ENCODE measurements at places on chromosomes 5 and 9. TPM values are rescaled to one million over a fixed set of nuclear protein-coding genes. Genes with fewer than 3 reads are reported as not detected.

IRX1 gene
- total RNA-seq: 0.16 TPM

SH3PXD2B gene
- total RNA-seq: 5.2 TPM

DNA sequence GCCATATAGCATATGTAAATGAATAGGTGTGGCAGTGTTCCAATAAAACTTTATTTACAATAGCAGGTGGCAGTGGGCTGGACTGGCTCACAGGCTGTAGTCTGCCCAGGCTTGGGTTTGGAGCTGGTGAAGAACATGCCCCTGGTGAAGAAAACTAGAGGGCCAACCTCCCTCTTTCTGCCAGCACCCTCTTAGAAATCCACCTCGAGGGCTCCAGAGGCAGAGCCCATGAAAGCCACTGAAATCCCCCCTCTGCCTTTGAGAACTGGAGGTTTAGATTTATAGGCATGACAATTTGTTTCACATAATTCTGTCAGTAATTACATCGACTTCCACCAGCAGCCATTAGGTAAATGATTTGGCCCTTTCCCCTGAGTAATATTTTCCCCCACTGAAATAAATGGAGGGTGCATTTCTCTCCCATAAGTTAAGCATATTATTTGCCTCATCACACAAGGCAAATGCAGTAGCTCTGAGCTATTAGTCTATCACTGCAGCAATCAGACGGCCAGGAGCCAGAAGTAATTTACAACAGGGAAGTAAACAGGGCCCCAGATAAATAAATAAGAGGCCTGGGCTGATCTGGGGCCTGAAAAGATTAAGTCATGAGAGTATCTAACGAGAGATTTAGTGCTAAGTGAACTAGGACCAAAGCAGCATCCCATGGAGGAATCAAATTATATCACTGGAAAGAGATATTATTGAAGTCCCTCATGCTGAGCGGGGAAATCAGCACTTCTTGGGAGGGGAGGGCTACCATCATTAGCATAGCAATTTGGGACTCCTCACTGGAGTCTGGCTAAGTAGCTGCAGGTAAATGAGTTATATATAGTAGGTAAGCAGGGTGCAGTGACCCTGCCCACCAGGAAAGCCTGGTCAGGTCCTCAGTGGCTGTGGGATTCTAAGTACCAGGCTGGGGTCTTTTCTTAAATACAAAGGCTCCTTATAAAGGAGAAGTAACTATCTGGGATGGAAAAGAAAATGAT is 123.9 kb downstream of the SLIT3 start:
- no peak overlapping the region for H3K27ac ChIP-seq
- H3K36me3 ChIP-seq: no peaks in the 10 kb centered on the region
- no peak for DNase-seq
- peaks cover 5% of the 10 kb centered on the region for H3K4me1 ChIP-seq
- peaks cover 3% of the 10 kb centered on the region for H3K27me3 ChIP-seq

DNA sequence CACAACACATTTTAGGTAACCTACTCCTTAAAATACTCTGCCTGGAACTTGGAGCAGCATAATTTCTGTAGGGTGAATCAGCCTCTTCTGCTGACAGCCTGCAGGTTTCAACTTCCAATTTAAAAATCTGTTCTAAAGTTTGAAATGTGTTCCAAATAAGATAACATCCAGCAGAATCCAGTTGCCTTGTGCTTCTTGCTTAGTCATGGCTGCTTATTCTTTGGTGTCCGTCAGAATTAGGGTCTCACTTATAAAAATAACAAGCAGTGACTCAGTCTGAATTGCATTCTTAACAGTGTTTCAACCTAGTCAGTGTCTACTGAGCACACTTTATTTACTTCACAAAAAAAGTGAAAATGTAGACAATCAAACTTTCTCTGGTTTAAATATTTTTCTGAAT is 3.7 kb downstream of the CDH6 start:
- H3K27me3 ChIP-seq: peaks cover 82% of the 10 kb centered on the region
- H3K4me1 ChIP-seq: peaks cover 19% of the 10 kb centered on the region
- DNase-seq: no peak
- no peaks in the 10 kb centered on the region for H3K36me3 ChIP-seq
- H3K27ac ChIP-seq: peak overlapping the region; percentile 70
- peak overlapping the region; percentile 11 for H3K4me3 ChIP-seq

DNA sequence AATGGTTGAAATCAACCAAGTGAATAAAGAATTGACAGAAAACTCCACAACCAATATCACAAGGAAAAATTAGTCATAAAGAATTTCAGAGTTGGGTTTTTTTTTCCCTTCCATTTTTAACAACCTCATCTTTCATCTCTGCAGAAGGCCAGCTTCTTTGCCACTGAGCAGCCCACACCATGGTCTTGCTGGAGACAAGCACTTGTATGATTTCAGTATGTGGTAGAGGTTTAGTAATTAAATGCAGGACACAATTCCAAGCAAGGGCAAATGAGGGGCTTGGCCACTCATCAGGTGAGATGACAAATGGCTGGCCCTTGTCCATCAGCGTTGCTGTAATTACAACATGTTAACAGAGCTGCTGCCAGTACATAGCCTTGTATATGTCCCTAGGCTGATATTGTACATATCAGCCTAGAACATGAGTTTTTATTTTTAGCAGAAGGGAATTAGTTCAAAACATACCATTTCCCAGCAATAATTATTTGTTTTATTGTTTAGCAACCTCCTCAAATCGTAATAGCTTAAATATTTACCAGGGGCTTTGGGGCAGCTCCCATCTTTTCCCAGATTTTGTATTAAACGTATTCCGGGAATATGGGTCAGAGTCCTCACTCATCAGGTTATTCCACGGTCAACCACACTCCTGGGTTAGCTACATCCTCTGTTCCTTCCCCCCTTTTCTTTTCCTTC is 5.0 kb upstream of the C9 start:
- no peaks in the 10 kb centered on the region for H3K27me3 ChIP-seq
- H3K4me3 ChIP-seq: no peak overlapping the region
- peaks cover 22% of the 10 kb centered on the region for H3K36me3 ChIP-seq
- H3K27ac ChIP-seq: no peak overlapping the region

DNA sequence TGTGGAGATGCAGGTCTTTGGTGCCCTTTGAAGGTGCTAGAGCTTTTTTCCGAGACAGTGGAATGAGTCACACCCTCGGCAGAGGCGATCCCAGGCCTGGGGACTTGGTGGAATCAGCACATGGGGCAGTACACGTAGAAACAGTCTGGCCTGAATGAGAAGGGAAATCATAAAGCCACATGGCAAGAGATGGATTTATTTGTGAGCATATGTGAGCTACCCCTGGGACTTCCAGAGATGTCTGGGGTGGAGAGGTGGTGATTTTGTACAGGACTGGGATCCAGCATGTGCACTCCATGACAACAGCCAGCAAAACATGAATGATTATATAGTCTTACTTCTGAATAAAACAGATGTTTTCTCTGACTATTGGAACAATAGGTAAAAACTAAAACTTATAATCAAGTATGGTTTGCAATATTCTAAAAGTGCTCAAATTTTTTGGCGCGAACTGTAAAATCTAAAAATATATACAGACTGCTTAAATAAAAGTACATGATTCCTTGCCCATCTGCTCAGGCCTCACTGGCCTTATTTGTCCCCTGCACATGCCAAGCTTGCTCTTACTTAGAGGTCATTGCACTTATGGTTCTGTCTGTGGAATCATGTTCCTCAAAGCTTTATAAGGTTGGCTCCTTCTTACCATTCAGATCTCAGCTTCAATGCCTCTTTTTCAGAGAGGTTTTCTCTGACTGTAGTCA is 54.7 kb upstream of the SMARCA2 start:
- DNase-seq: no peak
- no peaks in the 10 kb centered on the region for H3K27me3 ChIP-seq
- no peak overlapping the region for H3K27ac ChIP-seq
- peaks cover 28% of the 10 kb centered on the region for H3K4me1 ChIP-seq
- no peaks in the 10 kb centered on the region for H3K36me3 ChIP-seq

GRCh38 chr9:126451316-126451885 is 124.8 kb downstream of the MVB12B start:
- H3K4me3 ChIP-seq: no peak overlapping the region
- DNase-seq: no peak

CAAP1 gene
- 7.9 TPM for total RNA-seq

GRCh38 chr5:72540759-72541438 is 33.7 kb upstream of the ZNF366 start:
- no peak overlapping the region for H3K4me3 ChIP-seq
- H3K27me3 ChIP-seq: no peaks in the 10 kb centered on the region
- H3K36me3 ChIP-seq: no peaks in the 10 kb centered on the region
- no peak for DNase-seq
- H3K4me1 ChIP-seq: no peaks in the 10 kb centered on the region

GRCh38 chr9:35611230-35611797 is 6.3 kb downstream of the TESK1 start:
- peaks cover 24% of the 10 kb centered on the region for H3K36me3 ChIP-seq
- DNase-seq: peak; percentile 30
- peaks cover under 1% of the 10 kb centered on the region for H3K27me3 ChIP-seq
- peaks cover 9% of the 10 kb centered on the region for H3K4me1 ChIP-seq

GRCh38 chr5:116409591-116410296 is 164.9 kb downstream of the SEMA6A start:
- DNase-seq: no peak
- no peaks in the 10 kb centered on the region for H3K27me3 ChIP-seq
- no peaks in the 10 kb centered on the region for H3K36me3 ChIP-seq
- no peak overlapping the region for H3K4me3 ChIP-seq
- peaks cover 17% of the 10 kb centered on the region for H3K4me1 ChIP-seq

DNA sequence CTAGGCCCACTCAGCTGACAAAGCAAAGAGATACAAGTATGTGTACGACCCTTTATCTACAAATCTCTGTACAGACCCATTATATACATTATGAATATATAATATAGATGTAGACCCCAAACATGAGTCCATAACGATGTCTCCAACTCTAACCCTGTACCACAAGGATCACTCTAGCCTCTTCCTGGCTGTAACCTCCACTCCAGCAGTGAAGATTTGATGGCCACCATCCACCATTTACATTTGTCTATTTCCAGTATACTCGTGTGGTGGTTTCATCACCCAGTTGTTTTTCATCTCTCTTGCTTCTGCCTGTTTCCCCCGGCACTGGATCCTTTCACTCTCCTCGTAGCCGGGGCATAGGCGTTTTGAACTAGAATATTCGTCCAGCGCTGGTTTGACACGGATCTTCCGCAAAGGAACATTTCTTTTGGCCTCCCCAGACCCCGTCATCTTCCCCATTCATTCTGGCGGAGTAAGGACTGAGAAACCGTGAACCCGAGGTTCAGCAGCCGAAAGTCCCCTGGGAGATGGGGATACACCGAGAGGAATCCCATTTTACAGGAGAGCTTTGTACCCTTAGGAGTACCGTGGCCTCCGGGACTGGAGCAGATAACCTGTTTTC is 828 bp upstream of the TRIO start:
- no peak for DNase-seq
- no peaks in the 10 kb centered on the region for H3K36me3 ChIP-seq
- peak overlapping the region; percentile 96 for H3K27ac ChIP-seq
- peaks cover 54% of the 10 kb centered on the region for H3K4me1 ChIP-seq
- peak overlapping the region; percentile 93 for H3K4me3 ChIP-seq

DNA sequence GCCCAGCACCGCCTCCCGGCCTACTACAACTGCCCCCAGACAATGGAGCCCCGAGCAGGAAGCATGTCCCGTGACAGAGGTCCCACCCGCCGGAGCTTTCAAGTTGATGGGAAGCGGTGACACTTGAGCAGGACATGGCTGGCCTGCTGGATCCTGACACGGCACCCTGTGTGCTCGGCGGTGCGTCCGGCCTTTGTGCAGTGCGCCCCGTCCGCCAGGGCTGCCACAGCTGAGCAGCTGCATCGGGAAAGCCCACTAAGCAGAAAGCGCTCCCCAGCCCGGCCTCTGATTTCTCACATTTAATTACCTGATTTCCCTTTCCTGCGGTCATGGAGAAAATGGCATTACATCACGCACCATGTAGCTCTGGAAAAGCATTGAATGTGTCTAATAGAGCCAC is 611.9 kb downstream of the IRX1 start:
- no peak for DNase-seq
- no peak overlapping the region for H3K27ac ChIP-seq
- no peak overlapping the region for H3K4me3 ChIP-seq
- no peaks in the 10 kb centered on the region for H3K36me3 ChIP-seq
- peaks cover 5% of the 10 kb centered on the region for H3K27me3 ChIP-seq

NR5A1 gene
- total RNA-seq: not detected

ADAMTS13 gene
- 3.1 TPM for total RNA-seq

NINJ1 gene
- total RNA-seq: 53.7 TPM

DNA sequence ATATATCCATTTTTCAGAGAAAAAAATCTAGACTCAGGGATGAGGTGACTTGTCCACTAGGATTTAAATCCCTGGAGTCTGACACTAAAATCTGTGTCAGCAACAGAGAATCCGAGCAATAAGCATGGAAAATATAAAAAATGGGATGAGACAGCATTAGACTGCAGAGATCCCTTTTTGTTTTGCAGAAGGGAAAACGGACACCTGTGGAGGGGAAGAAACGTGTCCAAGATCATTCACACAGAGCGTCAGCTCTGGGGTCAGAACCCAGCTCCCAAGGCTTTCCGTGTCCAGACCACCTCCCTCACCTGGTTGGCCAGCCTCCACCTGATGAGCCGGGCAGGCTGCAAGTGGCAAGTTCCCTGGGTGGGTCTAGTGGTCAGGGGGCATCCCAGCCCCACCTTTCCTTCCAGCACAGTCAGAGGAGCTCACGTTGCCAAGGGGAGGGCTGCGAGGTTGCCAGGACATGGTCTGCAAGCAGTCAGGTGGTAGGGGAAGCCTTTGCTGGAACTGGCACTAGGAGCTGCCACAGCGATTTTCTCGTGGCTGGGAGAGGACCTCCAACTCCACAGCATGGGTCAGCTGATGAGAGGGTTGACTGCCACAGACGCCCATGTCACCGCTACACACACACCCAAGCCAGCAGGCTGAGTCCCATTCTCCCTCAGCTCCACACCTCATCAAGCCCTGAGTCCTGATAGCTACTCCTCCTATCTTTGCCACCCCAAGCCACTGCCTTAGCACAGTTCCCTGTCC is 65.9 kb upstream of the CPLX2 start:
- H3K4me3 ChIP-seq: no peak overlapping the region
- peaks cover 92% of the 10 kb centered on the region for H3K27me3 ChIP-seq
- no peak overlapping the region for H3K27ac ChIP-seq
- H3K4me1 ChIP-seq: no peaks in the 10 kb centered on the region
- no peaks in the 10 kb centered on the region for H3K36me3 ChIP-seq

DNA sequence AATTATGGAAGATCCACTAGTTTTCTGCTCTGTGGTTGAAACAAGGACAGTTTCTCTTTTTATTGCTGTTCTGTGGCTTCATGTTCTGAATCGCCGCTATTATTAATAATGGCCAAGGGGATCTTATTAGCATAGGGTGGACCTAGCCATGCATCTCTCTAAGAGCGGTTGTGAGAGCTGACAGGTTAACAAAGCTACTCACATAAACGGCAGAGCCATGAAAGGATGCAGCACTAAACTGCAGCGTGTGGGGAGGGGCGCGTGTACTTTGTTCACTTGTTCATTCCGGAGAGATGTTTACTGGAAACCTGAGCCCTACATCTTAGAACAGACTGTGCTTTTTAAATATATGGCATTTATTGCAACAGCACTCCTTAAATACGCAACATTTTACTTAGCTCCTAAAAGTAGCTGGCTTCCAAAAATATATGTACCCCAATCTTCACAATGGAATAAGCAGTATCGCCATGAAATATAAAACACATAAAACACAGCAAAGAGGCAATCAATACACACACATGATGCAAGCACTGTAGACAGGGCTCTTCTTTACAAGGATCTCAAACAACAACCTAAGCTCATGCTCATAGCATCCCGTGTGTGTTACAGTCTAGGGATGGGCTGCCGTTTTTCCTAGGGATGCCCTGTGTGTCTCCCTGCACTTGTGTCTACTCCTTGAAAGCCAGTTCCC is 424.6 kb downstream of the MED10 start:
- DNase-seq: no peak
- H3K27ac ChIP-seq: no peak overlapping the region
- no peaks in the 10 kb centered on the region for H3K4me1 ChIP-seq
